Stimulated activated CD8-positive, alpha-beta memory T cell treated with anti-CD3 and anti-CD28 coated beads, Interleukin-4, amount 100 ng/mL, for 1 hour (primary cell): ENCODE measurements at places on chromosomes 11 and 22.

GRCh38 chr11:108302121-108302785 is 79.4 kb downstream of the ATM start:
- no peak for DNase-seq

- no peak for DNase-seq
These were observed 40.5 kb downstream of the IL18BP start for GRCh38 chr11:72039031-72039855.

- DNase-seq = no peak
These were observed 38.8 kb downstream of the RNF141 start for GRCh38 chr11:10502065-10502680.

DNA sequence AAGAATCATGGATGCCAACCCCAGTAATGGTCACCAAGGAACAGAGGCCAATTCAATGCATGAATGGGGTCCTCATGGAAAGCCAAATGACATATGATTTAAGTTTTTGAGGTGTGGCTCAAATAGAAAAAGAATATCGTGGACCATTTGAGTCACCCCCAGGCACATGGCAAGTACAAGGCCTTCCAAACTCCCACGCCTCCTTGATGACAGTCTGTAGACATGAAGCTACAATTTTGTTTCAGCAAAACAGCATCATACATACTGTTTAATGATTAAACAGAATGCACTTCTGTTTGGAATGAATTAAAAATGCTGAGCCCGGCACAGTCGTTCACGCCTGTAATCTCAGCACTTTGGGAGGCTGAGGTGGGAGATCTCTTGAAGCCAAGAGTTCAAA is 7.4 kb downstream of the FADD start:
- DNase-seq = no peak

DNA sequence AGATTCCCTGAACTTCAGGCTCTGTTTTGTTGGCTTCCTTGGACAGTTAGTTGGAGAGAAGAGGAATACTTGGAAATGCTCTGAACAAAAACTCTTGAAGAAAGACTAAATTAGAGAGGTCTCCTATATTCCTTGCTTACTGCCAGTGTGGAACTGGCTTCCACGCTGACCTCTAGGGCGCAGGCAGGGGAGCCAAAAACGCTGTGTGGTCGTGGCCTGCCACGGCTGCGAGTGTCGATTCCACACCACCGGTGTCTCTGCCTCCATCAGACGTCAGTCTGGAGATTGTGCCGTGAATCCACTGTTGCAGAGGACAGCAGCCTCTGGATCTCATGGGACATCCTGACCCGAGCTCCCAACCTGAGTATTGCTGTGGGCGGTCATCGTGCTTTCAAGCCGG is 37.5 kb upstream of the RAB1B start:
- DNase-seq = no peak

DNA sequence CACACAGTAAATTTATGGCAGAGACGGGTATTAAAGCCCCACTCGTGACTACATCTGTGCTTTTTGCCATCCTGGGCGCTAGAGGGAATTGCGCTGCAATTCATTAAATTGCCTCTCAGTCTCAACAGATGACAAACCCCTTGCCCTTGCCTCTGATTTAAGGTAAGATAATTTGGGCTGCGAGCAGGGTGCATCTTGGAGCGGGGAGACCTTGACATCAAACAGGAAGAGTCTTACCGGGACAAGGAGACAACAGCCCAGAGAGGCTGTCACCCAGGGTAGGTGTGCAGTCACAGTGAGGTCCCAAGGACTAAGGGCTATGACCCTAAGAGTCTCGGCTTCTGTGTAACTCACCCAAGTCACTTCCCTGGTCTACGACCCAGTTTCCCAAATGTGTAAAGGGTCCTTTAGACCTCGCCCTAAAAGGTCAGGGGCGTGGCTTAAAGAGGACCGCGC is 449 bp upstream of the TOM1 start:
- no peak for DNase-seq

GRCh38 chr11:16049611-16050010 is 306.7 kb downstream of the SOX6 start:
- DNase-seq = no peak

DNA sequence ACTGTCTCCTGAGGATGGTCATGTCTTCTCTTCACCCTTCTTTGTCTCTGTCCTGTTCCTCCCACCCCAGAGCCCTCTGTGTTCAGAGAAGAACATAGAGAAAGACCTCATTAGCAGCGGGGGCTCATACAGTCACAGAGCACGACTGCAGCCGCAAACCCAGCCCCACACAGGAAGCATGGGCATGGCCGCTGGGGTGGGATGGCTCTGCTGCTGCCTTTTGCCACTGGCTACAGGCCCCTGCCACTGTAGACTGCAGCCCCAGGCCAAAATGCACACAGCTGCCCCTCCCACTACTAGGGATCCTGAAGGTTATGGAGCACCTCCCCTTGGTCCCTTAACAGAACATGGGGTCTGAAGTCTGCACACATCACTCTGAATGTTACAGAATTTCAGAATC is 34.9 kb upstream of the KLHL35 start:
- DNase-seq = no peak

DNA sequence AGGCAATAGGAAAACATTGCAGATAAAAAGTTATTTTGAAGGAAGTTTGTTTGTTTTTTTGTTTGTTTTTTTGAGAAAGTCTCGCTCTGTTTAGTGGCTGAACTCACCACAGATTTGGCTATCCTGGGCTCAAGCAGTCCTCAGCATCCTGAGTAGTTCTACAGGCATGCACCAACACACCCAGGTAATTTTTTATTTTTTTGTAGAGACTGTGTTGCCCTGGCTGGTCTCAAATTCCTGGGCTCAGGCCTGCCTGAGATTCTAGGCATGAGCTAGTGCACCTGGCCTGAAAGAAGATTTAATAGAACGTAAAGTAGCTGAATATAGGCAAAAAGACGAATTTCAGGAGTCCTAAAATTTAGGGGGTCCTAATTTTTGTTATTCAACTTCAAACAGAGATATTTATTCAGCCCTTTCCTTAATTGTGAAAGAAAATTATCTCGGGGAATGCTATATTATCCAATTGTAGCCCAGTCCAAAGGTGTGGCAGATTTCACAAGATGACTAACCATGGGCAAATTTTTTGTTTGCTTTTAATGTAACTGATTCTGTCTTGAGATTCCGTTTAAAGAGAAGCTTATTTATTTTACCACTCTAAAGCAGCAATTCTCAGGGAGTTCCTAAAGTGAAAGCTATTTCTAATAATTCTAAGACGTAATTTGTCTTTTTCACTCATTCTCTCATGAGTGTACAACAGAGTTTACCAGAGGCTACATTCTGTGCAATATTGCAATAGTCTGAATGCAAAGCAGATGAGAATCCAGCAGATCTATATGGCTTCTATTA is 940 bp downstream of the IL18 start:
- DNase-seq = no peak

DNA sequence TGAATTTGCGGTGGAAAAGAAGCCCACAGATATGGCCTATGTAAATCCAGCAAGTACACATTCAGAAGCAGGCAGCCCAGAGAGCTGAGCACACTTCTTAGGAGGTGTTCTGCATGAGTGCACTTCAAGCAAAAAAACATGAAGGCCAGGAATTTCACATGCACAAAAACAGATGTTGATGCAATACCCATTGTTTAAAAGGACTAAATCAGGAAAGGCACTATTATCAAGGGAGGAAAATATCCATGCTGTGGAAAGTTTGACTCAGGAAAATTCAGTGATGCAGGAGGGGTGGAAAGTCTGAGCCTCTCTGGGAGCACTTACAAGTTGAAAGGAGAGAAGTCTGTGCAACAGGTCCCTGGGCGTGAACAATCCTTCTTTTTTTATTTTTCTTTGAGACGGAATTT is 15.8 kb upstream of the CARS1 start:
- DNase-seq = no peak

- no peak for DNase-seq
These were observed 564.3 kb downstream of the MN1 start for GRCh38 chr22:27237080-27237741.

DNA sequence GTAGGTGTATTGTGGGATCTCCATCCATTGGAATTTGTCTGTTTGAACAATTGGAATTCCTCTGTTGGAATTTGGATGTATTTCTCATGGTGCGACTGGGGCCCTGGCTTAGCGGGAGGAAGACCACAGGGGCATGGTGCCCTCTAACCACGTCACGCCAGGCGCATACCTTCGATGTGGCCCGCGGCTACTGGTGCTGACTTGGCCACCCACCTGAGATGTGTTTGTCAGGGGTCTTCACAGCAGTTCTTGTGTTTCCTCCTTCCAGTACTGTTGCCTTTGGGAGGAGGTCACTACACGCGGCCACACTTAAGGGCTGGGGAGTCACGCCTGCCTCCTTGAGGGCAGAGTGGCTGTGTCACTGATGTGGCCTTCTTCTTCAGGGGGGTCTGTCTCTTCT is 36.6 kb upstream of the GRAMD4 start:
- no peak for DNase-seq

DNA sequence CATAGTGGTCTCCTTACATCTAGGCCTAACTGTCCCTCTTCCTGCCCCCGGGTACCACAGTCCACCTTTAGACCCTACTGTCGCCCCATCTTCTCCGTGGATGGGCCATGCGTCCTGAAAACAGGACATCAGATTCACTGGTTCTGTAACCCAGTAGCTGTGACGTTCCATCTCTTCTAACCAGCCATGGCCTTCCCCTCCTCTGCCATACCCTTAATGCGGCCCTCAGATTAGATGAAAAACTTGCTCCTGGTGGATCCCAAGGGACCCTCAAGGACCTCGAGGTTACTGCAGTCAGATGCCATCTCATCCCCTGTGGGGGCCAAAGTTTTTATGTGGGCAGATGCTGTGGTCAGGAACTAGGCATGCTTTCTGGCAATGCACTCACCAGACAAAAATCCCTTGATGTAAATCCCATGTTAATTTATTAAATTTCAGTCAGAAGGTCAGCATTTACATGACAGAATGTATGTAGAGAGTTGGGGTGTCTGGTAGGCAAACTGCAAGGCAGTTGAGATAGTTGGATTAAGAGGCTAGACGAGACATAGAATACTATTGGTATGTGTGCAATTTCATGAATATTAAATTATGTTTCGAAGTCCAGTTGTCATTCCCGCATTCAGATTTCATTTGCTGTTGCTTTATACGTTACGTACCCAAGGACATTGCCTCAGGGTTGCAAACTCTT is 64.3 kb downstream of the WNT11 start:
- DNase-seq = no peak

GRCh38 chr22:19714312-19715187 is at the start of gene SEPTIN5:
Gene SEPTIN5 (plus strand): TSS chr22:19714503. CDS start chr22:19714589, 86 bp downstream.
- DNase-seq = no peak

DNA sequence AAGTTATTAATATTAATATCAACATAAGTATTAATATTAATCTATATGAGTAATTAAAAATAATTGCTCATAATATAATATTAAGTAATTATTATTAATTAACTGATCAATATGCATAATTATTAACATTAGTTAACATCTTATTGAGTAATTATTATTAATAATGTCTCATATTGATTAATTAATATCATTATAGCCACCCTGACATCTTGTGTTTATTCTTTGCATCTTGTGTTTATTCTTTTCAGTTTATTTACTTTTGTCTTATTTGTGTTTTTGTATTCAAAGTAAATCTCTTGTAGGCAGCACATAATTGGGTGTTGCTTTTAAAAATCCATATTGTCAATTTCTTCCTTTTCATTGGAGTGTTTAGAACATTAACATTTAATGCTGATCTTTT is 56.6 kb downstream of the MYEOV start:
- DNase-seq = no peak

DNA sequence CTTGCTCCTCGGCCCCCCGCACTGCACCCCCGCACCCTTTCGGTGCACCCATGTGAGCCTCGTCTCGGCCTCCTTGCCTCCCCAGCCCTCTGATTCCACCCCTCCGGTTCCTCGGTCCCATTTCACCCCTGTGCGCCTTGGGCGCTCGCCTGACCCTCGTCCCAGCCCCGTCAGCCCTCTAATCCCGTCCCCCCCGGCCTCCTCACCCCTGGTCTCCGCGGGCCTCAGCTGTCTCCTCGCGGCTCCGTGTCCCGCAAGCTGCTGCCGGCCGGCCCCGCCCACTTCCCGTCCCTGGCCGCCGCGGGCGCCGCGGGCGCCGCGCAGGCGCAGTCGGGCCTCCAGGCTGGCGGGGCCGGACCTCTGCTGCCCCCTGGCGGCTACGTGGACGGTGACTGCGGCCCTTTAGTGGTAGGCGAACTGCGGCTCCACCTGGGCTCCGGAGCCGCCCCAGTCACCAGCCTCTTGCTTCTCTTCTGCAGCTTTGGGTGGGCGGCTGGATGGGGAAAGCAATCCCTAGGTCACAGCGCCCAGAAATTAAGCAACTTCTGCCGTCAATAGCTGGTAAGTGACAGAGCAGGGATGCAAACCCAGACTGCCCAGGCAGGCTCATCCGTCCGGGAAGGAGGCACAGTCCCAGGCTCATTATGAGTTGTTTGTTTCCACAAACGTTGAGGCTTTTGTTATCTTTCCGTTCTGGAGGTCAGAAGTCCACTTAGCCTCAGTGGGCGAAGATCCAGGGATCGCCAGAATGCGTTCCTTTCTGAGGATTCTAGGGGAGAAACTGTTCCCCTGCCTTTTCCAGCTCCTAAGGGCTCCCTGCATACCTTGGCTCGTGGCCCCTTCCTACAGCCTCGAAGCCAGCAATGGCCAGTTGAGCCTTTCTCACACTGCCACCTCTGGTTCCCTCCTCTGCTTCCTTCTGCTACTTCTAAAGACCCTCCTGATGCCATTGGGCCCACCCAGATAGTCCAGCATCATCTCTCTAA is at the start of gene PPM1F:
Gene PPM1F (minus strand): TSS at position 263 of the 986 bp plus-strand sequence. CDS start 6,800 bp downstream, outside the sequence.
- peak; percentile 87 for DNase-seq

DNA sequence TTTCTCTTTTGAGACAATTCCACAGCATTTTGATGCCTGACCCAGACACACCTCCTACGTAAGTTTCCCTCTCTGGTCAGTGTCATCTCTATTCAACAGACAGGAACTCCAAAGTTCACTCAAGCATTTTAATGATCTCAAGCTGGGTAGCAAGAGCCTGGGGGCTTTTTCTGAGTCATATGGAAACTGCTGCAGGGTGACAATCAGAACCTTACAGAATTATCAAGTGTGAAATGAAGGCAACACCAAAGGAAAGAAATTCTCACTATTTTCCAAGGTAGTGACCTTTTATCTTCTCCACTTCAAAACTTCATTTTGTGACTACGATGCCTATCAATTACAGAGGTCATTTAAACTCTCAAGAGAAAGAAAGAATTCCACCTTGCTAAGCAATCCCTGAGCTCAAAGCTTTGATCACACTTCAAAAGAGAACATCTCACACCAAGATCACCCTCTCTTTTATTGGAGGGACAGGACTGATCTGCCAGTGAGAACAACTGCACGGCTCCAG is 229.0 kb upstream of the ZC3H12C start:
- no peak for DNase-seq

DNA sequence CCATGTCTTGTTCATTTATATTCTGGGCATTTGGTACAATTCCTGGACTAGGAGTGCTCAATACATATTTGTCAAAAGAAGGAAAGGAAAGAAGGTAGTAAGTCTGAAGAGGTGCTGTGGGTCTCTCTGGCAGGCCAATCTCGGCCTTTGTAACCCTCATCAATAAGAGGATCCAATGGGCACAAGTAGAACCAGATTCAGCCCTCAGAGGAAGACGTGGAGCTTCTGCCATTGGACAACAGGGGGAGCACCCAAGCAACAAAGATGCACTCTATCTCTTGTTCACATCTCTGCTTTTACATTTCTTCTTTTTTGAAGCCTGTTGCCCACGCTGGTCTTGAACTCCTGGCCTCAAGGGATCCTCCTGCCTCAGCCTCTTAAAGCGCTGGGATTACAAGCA is 2.2 kb upstream of the VPS11 start:
- no peak for DNase-seq
